ENCODE measurements at places on chromosomes 6 and 20.

DNA sequence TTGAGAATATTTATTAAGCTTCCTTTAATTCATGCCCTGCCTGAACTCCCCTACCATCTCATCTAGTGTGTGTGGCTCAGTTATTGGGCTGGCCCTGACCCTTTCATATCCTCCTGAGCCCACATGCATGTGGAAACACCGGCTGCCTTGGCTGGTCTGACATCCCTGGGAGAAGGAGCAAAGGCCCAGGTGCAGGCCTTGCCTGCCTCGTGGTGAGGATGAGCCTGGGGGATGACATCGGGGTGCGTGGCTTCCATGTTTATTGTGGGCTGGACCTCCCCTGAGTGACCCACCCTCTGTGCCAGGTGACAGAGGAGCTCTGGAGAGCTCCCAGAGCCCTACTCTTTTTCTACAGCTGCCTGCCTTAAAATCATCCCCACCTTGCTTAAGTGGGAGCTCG, 69.1 kb downstream of the FOXA2 start:
- no peak for DNase-seq

DNA sequence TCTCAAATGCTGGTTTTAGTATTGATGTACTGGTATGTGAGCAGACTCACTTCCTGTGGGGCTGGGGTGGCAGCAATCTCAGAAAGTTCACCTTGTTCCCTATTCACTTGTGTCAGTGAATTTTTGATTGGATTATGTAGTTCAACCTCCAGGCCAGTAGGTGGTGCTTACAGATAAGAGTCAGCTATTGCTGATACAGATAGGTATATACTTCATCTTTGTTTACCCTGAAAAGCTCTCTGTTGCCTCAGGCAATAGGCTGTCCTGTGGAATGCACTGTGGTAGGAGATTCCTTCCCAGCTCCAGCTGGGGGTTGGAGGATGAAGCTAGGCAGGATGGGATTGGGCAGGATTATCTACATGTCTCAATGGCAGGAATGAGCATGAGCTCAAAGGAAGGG, 851.2 kb upstream of the EYS start:
- DNase-seq, result no peak

DNA sequence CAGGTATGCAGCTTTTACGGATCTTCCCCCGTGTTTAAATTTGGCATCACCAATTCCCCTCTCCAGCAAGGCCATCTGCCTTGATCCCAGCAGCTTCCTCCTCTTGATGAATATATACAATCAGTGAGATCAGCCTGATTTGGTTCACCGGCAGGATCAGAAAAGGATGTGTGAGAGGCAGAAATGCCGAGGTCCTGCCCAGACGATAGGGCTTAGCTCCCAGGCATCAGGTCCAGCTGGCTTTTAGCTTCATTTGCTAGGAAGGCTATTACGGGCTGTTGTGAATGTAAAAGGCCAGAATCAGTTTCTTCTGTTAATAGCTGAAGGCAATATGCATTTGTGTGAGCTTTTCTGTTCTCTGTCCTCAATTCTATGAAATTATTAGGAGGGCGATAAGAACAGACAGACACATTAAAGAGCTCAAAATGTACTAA, 372.8 kb downstream of the BTBD9 start:
- DNase-seq, result no peak

DNA sequence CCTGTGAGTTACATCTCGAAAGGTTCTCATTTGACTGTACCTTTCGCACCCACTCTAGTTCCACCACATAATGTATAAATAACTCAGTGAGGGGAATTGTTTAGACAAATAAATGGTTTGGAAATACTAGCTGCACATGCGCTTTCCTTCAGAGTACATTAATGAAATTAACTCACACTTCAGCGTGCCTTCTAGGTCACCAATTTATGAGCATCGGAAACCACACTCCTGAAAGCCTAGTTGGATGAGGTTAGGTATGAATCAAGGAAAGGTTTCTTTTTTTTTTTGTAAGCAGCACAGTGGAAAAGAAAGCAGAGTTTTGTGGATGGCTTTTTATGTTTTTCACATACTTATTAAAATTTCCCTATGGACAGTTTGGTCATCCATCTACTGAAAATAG, 247.8 kb upstream of the TCF21 start:
- DNase-seq, result no peak

- no peak for DNase-seq
These were observed 8.5 kb upstream of the KIF6 start for GRCh38 chr6:39733704-39734103.

DNA sequence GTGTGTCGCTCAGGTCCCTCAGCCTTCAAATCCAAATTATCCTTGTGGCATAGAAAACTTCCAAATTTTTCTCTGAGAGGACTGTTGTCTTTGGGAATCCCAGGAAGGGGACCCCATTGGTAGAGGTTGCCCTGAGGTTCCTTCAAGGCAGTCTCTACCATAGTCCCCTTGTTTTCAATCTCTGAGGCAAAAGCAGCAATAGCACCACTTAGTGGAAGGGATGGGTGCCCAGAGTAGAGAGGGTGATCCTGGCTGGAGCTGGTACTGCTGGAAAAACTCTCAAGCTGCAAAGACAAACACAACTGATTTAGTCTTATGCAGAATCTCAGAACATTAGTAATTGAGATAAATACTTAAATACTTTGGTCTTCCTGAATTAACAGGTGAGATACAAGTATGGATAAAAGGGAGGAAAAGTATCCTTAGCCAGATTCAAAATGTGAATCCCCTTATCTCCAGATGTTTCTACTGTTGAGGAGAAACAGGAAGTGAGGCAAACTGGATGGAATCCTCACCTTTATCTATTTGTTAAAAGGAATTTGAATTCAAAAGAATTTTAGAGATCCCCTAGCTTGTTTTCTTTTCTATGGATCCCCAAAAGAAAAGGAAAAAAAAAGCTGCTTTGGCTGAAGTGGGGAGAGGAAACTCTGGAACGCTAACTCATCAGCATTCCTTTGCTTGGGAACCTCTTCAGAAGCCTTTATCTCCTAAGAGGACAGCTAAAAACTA, 13.4 kb downstream of the ZNF318 start:
- DNase-seq, result no peak

DNA sequence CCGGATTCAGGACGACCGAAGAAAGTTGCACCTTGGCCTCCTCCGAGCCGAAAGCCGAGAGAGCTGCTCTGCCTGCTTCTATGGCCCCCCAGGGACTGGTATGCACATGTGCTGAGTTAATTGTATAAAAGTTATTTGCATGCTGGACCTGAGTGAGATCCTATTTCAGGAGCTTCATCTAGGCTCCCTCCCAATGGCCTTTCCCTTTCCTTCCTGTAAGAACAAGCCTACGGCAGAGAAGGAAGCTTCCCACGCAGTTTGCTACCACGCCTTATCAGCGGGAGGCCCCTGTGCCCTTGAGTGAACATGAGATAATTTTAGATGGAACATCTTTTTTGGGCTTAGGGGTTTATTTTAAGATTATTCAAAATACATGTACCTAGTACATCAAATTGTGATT, 65.9 kb downstream of the RIN2 start:
- DNase-seq, result no peak

DNA sequence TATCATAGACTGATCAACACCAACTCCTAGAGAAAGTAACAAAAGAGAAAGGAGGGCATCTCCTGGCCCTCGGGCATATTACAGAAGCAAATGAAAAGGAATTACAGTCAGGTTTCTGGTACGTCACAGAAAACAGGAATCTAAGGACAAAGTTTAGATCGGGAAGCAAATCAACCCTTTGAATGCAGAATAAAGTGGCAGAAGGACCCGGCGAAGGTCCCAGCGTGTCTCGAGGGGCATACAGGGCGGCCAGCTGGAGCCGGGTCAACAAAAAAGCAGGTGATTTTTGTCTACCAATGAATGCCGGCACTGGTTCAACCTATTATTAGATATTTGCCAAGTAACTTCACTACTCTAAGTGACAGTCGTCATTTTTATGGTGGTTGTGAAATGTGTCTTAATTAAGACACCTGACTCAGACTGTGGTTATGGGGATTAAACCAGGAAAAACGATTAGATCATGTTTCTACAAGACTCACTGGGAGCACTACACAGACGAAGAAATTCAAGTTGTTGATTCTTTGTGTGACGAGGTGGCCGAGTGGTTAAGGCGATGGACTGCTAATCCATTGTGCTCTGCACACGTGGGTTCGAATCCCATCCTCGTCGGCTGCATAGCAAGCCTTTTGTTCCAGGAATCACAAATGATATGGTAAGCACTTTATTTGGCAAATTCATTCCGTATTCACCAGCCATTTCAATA, 12.4 kb upstream of the ZSCAN9 start:
- peak; percentile 68 for DNase-seq

DNA sequence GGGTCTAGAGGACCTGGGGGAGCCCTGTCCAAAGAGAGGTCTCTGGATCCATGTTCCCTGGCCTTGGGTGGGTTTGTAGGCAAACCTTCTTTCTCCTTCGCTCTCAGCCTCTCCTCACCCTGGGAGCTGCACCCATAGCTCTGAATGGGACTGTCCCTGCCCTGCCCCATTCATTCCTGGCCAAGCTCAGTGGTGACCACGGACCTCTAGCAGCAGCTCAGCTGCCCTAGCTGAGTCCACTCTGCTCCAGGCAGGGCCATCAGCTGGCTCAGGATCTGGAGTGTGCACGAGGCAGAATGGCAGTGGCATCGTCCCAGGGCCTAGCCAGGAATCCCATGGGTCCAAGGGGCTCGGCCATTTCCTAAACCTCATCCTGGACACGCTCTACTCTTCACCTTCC, 5.3 kb downstream of the ULBP3 start:
- no peak for DNase-seq

DNA sequence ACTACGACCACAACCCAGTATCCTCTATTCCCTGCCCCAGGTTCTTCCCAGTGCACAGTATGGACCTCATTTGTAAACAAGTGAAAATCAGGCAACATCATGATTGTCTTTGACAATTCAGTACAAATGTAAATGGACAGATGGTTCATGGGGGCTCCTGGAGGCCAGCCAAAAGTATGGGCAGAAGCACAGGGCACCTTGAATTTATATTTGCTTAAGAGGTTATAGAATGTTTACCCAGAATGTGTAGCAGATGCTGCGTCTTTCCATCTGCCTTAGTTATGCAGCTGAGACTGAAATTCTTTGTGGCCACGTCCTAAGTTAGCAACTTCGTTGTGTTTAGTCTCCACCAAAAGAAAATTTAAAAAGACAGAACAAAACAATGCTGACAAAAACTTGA, 559.6 kb upstream of the NRSN1 start:
- no peak for DNase-seq

DNA sequence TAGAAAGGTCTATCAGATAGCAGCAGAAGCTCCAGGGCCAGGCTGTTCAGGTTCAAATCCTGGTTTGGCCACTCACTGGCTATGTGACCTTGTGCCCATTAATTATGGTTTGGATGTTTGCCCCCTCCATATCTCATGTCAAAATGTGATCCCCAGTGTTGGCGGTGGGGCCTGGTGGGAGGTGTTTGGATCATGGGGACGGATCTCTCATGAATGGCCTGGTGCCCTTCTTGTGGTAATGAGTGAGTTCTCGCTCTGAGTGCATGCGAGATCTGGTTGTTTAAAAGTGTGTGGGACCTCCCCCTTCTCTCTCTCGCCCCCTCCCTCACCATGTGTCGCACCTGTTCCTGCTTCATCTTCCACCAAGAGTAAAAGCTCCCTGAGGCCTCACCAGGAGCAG, 240.9 kb downstream of the LRFN2 start:
- no peak for DNase-seq

GRCh38 chr20:58308290-58308679, 1.2 kb upstream of the RAB22A start:
- DNase-seq, result no peak

- no peak for DNase-seq
These were observed 762 bp downstream of the LSM2 start for GRCh38 chr6:31805939-31806469.

- DNase-seq, result no peak
These were observed 30.4 kb upstream of the CD93 start for GRCh38 chr20:23116311-23117089.

GRCh38 chr20:25281541-25281991, 33.7 kb downstream of the PYGB start:
- no peak for DNase-seq

DNA sequence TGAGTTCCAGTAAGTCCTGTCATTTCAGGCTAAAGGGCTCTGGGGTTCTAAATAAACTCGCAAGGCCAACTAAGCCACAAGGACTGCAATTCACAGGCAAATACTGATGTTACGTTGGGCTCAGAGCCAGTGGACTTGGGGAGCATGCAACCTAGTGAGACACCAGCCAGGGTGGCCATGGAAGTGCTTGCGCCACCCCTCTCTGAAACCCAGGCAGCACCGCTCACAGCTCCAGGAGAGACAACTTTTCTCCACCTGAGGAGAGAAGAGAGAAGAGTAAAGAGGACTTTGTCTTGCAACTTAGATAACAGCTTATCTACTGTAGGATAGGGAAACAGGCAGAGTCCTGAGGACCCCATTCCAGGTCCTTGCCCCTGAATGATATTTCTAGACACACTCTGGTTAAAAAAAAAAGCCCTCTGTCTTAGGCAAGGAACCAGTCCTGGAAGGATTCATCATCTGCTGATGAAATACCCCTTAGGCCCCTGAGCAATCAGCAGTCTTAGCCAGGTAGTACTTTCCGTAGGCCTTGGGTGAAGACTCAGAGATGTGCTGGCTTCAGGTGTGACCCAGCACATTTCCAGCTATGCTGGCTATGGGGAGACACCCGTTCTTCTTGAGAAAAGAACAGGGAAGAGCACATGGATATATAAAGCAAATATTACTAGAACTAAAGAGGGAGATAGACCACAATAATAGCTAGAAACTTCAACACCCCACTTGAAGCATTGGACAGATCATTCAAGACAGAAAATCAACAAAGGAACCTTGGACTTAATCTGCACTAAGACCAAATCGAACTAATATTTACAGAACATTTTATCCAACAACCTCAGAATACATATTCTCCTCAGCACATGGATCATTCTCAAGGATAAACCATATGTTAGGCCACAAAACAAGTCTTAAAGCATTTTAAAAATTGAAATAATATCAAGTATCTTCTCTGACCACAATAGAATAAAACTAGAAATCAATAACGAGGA, 31.5 kb upstream of the TBC1D32 start:
- no peak for DNase-seq

DNA sequence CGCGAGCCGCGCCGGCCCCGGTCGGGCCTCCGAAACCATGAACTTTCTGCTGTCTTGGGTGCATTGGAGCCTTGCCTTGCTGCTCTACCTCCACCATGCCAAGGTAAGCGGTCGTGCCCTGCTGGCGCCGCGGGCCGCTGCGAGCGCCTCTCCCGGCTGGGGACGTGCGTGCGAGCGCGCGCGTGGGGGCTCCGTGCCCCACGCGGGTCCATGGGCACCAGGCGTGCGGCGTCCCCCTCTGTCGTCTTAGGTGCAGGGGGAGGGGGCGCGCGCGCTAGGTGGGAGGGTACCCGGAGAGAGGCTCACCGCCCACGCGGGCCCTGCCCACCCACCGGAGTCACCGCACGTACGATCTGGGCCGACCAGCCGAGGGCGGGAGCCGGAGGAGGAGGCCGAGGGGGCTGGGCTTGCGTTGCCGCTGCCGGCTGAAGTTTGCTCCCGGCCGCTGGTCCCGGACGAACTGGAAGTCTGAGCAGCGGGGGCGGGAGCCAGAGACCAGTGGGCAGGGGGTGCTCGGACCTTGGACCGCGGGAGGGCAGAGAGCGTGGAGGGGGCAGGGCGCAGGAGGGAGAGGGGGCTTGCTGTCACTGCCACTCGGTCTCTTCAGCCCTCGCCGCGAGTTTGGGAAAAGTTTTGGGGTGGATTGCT, 1.3 kb downstream of the VEGFA start:
- DNase-seq, result no peak
